ENCODE measurements at places on chromosomes 13 and 19. TPM values are rescaled to one million over a fixed set of nuclear protein-coding genes. Genes with fewer than 3 reads are reported as not detected.

The MCEMP1 gene
- total RNA-seq = not detected

GRCh38 chr19:42816894-42817293 is 51.4 kb upstream of the PSG8 start:
- no peaks in the 10 kb centered on the region for H3K27me3 ChIP-seq
- no peak overlapping the region for H3K4me3 ChIP-seq
- no peaks in the 10 kb centered on the region for H3K4me1 ChIP-seq
- DNase-seq = no peak
- H3K27ac ChIP-seq = no peak overlapping the region

The IRF2BP1 gene
- 28.2 TPM for total RNA-seq

The UBE2S gene
- 15.3 TPM for total RNA-seq

All from suprapubic skin (tissue), 4 donors.